ENCODE measurements at places on chromosomes 11 and 22.

DNA sequence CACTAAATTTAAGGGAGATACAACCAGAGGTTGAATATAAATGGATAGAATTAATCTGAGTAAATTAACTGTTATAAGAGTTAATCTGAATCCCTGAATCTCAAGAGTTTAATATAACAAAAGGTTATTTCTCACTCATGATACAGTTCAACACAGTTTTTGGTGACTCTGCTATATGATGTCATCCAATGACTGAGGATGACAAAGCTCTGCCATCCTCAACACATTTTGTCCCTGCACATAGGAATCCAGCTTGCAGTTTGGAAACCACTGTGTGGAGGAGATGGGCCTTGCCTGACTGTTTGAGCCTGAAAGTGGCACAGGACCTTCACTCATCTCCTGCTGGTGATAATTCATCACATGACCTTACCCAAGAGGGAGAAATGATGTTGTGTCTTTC is 121.0 kb upstream of the MPPED2 start:
- DNase-seq, result no peak

GRCh38 chr11:5646139-5646538 is 21.3 kb downstream of the TRIM34 start:
- DNase-seq, result no peak

- DNase-seq, result no peak
Observed at GRCh38 chr22:48824712-48825651, 1002.7 kb downstream of the BRD1 start.

- DNase-seq, result no peak
Observed at GRCh38 chr11:74749127-74749964, 697 bp downstream of the RNF169 start.

GRCh38 chr22:29480512-29481264 is 670 bp downstream of the NEFH start:
- no peak for DNase-seq

DNA sequence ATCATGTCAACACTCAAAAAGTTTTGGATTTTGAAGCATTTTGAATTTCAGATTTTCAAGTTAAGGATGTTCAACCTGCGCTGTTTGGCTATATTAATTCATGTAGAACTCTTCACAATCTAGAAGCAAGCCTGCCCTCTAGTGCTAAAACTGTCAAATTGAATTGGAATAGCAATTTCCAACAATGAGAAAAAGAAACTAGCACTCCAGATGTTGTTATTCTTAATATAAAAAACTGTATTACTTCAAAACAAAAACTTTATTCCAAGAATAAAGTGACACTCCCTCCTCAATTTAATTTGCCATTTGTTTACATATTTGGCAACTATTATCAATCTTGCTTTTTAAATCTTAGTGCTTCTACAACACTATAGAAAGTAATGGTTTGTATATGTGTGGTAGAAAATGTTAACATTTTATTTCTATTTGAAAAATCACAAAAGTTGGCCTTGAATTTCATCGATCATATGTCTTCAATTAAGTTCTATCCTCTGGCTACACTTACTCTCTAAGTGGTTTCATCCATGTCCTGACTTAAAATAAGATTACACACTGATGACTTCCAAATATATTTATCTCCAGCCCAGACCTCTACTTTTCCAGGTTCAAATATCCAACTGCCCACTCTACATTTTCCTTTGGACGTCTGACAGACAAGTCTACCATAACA is 36.6 kb downstream of the DCUN1D5 start:
- DNase-seq, result no peak

- no peak for DNase-seq
Observed at GRCh38 chr11:113796663-113797259, 17.2 kb downstream of the CLDN25 start.

DNA sequence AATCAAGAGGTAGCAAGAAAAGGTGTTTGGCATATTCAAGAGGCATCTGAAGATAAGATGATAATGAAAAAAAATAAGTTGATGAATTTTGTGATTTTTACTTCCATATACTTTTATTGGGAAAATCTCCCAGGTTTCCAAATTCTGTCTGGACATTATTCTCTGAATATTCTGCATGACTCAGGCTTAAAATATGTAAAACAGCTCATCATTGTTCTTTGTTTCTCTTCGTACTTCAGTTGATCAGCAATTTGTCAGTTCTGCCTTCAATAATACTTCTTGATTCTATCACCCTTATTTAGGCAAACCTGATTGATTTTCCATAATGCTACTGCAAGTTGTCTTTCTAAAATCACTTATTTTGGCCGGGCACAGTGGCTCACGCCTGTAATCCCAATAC is 30.2 kb downstream of the GTF2H1 start:
- no peak for DNase-seq

DNA sequence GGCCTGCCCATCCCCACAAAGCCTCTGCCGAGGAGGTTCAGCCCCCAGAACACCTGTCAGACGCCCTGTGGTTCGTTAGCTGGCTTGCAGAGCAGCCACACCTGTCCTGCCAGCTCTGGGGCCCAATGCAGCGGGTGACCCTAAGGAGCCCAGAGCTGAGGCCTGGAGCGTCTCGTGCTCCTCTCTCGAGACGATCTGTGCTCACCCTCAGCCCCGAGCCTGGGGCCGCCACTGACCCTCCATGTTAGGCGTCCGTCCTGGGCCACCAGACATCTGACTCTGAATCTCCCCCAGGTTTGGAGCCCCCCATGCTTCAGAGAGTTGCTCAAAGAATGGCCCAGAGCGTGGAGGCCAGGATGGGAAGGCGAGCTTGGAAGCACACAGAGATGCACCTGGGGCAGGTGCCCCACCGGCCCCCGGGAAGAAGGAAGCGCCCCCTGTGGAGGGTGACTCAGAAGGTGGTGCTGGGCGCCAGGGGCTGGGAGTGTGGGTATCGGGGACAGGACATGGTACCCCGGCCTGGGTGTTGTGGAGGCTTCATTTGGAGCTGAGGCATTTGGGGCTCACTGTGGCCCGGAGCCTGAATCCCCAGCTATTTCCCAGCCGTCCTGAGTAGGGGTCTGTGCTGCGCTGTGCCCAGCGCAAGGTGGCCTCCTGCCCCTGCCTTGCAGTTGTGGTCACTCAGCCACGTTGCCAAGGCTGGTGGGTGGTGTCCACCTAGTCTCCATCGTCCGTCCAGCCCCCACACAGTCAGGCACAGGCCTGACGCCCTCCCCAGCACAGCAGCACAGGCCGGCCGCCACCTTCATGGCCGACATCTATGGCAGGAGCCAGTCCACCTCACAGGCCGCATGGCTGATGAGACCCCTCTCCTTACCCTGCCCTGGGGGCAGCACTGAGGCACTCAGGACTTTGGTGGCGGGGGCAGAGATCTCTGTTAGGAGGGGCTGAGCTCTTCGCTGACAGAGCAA is 36.2 kb downstream of the SBF1 start:
- DNase-seq, result no peak

DNA sequence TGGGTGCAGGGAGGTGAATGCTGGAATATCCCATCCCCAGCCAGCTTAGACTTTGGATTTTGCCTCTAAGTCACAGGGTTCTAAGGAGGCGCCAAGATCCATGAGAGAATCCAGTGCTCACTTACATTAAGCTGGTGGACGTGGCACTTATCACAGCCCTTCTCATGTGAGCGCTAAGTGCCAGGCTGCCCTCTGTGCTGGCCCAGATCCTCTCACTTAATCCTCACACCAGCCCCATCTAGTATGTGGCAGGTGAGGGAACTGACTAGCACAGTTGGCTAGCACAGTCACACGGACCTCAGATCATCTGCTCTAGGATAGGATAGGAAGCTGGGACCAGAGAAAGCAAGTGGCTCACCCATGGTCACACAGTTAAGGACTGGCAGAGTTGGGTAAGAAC is 3.6 kb downstream of the HMOX1 start:
- no peak for DNase-seq

DNA sequence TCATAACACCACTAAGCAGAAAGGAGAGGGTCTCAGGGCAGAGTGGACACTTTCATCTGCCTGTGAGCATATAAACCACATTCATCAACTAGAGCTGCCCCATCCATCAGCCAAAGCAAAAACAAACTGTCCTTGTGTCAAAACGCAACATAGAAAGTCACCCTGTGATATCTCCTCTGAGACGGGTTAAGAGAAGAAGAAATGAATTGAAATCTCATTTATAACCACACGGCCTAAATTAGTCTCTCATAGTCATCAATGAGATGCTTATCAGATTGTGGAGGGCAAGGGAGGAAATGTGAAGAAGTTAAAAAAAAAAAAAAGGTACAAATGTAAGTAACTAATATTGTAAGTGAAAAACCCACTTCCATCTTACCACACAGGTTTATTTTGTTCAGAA is 75.7 kb downstream of the SIK3 start:
- DNase-seq, result no peak

All from stimulated activated CD8-positive, alpha-beta memory T cell treated with anti-CD3 and anti-CD28 coated beads, Interleukin-4, amount 100 ng/mL, for 1 hour (primary cell).